ENCODE measurements at places on chromosomes 1 and 21. TPM values are rescaled to one million over a fixed set of nuclear protein-coding genes. Genes with fewer than 3 reads are reported as not detected.

DNA sequence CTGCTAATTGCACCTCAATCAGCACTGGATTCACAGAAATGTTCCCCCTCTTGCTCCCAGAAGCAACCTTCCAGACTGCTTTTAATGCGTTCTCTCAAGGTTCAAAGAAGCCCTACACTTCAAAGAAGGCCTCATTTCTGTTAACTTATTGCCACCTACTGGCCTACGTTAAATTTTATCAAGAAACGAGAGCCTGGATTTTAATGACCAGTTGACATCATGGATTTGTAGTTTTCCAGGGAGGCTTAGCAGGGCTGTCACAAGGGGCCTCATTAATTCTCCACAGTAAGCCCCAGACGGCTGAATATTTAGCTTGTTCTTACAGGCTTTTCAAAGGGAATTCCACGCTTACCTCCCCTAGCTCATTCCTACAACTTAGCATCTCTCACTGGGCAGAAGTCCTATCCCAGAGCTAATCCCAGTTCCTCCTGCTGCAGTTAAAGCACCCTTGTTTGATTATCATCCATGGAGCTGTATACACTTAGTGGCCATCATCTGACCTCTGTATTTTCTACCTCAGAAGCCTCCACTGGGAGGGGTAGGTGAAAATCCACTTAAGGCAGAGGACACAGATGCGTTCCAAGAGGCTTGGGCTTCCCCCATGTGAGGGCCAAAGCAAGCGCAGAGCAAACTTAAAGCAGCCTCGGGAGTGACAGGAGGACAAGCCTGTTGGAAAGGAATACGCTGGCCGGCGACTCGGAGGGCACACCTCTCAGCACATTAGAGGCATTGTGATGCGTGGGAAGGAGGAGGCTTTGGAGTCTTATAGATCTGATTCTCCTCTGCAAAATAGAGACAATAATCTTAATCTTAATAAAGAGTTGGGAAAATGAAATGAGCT is 32.2 kb upstream of the CYP4X1 start:
- no peak for DNase-seq

GRCh38 chr1:43039228-43040055 is 80.8 kb upstream of the SLC2A1 start:
- DNase-seq = no peak

DNA sequence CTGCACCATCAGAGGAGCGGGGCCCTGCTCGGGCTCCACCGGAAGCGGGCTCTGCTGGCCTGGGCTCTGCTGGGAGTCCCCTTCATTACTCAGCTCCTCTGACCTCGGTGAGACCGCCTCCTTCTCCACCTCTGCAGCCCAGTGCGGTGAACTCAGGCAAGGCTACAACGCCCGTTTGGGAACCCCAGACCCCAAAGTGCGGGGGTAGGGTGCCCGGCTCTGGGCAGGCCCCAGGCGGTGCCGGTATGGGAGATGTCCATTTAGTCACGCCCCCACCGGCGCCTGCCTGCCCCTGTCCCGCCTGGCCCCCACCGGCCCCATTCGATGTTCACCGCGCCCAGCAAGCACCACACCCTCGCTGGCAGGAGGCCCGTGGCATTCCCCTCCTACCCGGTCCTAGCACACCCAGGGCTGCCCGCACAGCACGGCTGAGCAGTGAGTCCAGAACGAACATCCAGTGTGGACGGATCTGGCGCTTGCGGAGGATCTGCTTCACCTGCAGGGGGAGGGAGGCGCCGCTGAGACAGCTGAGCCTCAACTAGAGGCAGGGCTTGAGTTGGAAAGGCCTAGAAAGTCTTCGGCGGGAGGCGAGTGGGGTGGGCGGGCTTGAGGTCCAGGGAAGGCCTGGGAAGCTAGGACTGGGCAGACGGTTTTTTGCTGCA is 10.0 kb downstream of the MAP3K6 start:
- DNase-seq = no peak

- DNase-seq = no peak
Observed at GRCh38 chr21:15793550-15794235, 63.9 kb downstream of the USP25 start.

Gene CFAP141
- not detected for total RNA-seq

DNA sequence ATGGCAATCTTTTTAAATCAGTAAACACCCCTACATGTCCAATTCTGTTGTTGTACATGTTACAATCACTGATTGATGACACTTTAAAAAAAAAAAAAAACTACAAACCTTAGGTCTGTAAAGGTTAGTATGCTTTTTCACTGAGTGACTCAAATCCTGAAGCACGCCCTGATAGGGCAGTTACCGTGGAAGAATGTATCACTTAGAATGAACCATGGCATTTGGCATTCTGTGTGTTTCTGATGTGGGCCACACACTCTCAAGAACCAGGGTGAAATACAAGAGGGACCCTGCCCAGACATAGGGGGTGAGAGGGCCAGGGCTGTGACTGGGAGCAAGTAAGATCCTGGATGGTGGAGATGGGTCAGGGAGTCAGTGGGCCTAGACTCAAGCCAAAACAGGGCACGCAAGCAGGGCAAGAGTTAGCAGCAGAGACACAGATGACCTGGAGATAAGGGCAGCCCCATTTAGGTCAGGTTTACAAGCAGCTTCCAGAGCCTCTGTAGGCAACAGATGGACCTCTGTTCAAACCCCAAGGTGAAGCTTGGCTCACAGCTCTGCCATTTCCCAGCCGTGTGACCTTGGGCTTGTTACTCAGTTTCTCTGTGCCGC is 47.6 kb upstream of the DMRTB1 start:
- DNase-seq = no peak

DNA sequence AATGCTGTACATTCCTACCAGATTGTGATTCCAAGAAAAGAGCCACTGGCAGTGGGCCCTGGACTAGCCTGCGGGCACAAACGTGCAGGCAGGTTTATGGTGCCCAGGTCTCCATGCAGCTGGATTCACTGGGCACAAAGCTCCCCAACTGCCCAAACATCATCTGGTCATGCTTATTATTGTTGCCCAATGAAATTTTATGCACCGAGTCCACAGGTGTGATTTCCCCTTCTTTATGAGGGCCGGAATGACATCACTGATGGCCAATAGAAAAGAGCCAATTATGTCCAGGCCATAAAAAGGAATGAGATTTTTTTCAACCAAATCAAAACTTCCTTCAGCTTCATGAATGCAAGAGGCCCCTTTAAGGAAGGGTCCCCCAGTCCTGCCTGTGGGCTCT is 66.2 kb downstream of the ERI3 start:
- no peak for DNase-seq

Gene VHLL
- not detected for total RNA-seq

DNA sequence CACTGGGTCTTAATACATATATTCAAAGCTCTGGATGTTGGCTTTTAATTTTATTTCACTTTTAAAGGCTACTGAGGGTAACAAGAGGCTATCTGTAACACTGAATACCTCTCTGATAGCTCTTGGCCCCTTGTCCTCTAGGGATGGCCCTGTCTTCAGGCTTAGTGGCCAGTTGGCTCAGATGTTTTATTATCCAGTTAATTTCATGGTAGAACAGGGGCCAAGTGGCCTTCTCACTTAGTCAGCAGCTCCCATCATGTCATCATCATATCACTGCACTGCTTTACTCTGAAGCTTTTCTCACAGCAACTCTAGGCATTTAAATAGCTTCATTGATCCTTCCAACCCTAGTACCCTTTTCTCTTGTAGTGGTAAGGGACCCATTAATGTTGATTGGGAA is 40.2 kb upstream of the MACF1 start:
- no peak for DNase-seq

DNA sequence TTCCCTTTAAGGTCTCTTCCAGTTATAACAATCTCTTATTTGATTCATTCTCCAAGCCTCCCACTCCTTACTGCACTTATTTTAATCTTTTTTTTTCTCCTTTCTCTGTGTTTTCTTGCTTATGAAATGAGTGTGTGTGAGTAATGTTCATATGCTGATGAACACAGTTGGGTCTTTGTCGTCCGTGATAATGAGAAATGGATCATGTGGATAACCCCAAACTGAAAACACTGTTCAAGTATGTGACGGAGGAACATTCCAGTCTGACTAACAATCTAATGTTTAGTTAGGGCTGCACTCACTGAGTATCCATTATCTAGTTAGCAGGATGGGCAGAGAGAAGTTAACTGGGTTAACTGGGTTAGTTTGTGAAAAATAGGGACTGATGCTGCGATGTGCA is 253.1 kb upstream of the DUSP10 start:
- DNase-seq = no peak

DNA sequence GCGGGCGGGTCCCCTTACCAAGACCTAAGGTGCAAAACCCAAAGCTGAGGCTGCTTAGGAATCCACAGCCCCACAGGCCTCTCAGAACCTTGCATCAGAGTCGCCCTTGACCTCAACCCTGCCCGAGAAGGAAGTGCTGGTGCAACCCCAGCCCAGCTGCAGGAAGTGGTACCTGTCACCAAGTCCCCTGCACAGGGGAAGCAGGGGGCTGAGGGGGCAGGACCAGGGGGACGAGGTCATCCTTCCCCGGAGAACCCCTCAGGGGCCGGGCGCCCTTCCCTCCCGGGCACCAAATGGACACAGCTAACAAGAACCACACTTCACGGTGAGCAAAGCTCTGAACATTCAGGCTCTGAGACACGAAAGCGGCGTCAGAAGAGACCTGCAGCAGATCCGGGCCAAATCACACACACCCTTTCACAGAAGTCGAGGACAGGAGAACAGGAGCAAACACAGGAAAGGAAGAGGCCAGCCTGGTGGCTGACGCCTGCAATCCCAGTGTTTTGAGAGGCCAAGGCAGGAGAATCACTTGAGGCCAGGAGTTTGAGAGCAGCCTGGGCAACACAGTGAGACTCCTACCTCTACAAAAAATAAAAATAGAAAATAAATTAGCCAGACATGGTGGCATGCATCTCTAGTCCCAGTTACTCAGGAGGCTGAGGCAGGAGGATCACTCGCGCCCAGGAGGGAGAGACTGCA is 6.4 kb downstream of the ITGB2 start:
- DNase-seq = no peak

DNA sequence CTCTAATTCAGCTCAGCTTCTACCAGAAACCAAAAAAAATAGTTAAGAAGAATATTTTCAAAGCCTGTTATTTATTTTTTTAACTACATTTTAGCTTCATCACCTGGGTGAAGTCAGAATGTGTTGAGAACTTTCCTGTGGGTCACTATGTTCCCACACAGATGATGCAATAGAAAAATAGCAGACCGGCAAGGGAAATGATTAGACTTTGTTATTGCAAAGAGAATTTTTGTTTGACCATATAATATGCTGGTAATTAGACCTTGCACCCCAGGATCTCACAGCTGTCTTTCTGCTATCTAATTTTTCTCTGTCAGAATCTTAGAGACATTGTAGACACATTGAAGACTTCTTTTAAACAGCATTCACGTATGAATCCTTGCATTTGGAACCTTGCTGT is 299.3 kb downstream of the TBX15 start:
- no peak for DNase-seq

Gene HIVEP3
- total RNA-seq = 10.1 TPM

GRCh38 chr1:192984080-192984479 is 75.1 kb downstream of the UCHL5 start:
- no peak for DNase-seq

DNA sequence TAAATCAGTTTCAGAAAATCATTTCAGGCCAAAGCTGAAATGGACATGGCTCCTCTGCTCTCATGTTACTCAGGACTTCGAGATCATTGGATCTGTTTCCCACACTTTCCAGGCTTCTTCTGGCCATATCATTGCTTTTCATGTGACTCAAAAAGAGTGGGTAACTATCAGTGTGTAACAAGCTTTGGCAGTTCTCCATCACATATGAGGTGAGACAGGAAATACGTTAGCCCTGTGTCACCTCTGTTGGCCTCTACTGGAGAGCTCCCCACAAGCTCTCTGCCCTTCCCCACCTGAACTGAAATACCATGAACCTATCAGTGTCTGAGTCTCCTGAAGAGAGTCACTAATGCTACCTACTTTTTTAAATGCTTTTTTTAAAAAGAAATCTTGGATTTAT is 128.2 kb downstream of the LBR start:
- DNase-seq = no peak

Gene OLFML2B
- 27.2 TPM for total RNA-seq

- no peak for DNase-seq
Observed at GRCh38 chr1:178143730-178144690, 50.1 kb downstream of the RASAL2 start.

GRCh38 chr1:51738681-51739080 is 121.8 kb downstream of the OSBPL9 start:
- no peak for DNase-seq
